NCI-H187 treated with DMSO at 0.1 percent for 48 hours (cell line): ENCODE measurements at places on chromosomes 12 and 14.

- DNase-seq = peak; percentile 71
Observed at GRCh38 chr14:92039719-92040430, at the start of gene TRIP11. Gene TRIP11, minus strand, starts transcription at chr14:92040059. Its CDS starts 374 bp downstream, at chr14:92039685.

- no peak for DNase-seq
Observed at GRCh38 chr12:42346403-42347002, 20.5 kb downstream of the PPHLN1 start.

DNA sequence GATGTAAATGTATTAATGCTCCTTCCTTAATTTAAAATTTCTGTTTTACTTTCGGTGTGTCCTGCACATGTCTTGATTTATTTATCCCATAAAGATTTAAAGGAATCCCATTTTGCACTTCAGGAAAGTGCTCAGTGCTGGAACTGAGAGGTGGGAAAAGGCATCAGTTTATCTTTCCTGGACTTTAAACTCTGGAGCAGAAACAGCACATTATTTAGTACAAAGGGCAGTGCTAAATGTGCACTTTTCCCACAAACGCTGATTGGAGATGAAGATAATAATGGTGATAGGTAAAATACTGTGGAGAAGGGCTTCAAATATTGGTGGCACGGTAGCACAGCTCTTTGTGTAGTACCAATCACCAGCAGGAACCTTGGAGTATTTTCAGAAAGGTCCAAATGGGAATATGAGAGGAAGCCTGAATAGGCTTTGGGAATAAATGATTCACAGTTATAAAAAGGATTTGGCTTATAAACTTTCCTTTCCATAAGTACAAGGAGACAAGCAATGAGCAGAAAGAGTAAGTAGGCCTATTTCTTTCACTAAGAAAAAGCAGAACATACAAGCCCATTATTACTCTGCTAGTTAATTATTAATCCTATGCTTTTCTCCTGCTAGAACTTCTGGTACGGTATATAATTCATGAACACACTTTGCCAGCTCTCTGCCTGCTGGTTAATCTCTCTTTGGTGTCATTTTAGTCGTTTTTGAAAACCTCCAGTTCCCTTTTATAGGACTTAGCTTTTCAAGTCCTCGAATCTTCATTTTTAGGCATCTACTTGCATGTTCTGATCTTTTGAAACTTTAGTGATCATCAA lies 58.3 kb downstream of the SLC15A5 start:
- DNase-seq = no peak

DNA sequence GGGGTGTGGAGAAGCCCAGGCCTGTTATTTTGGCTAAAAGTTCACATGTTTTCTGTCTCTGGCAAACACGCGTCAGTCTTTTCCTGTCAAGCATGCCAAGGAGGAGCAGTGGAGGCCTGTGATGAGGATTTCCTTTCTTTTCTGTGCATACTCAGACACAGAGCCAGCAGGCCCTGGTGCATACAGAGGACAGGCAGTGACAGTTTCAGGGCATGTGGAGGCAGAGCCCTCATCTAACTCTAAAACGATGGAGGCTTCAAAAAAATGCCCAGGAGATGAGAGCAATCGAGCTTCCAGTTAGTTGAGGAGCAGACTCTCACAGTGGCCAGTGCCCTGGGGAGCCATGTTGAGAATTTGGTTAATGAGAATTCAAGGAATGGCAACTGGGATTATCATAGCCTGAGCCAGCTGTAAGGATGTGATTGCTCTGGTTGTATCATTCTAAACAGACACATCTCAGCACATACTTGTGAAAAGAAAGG lies 66.5 kb downstream of the TRAFD1 start:
- no peak for DNase-seq

- no peak for DNase-seq
Observed at GRCh38 chr12:81084811-81085350, 7.0 kb downstream of the ACSS3 start.

- no peak for DNase-seq
Observed at GRCh38 chr14:61460718-61461611, 139.6 kb downstream of the PRKCH start.

DNA sequence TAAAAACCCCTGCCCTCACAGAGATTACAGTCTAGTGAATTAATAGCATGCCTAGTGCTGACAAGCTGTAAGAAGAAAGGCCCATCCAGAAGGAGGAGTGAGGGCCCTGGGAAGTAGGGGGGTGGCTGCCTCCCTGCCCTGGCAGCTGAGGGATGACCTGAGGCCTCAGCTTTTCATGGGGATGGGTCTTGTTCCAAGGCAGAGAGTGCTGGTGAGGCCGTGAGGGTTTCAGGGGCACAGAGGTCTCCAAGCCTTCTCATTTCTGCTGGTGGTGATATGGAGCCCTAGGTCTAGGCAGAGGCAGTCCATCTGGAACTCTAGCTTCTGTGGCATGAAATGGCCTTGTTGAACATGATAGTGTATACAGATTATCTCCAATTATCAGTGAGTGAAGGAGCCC lies 114.4 kb downstream of the ZFP36L1 start:
- DNase-seq = no peak

- DNase-seq = no peak
Observed at GRCh38 chr14:76833011-76833410, 6.8 kb downstream of the LRRC74A start.

- no peak for DNase-seq
Observed at GRCh38 chr14:66939409-66939808, 249.8 kb upstream of the GARIN2 start.

DNA sequence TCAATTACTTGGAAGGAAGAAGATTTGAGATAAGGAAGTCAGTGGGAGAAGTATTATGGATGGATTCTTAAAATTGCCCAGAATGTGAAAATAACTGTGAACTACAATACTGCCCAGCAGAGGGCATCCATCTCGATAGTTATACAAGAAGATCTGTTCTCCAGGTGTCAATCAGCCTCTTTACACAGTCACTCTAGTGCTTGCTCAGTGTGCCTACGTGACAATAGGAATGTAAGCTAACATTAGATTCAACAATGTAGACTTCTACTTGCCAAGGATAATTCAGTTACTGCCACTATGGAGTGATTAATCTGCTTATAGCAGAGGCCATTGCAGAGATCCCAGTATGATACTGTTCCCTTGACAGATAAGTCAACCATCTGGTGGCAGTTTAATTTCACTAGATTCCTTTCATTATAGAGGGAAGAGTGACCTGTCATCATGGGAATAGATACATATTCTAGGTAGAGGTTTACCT lies 10.6 kb upstream of the MAP4K5 start:
- DNase-seq = peak; percentile 62

DNA sequence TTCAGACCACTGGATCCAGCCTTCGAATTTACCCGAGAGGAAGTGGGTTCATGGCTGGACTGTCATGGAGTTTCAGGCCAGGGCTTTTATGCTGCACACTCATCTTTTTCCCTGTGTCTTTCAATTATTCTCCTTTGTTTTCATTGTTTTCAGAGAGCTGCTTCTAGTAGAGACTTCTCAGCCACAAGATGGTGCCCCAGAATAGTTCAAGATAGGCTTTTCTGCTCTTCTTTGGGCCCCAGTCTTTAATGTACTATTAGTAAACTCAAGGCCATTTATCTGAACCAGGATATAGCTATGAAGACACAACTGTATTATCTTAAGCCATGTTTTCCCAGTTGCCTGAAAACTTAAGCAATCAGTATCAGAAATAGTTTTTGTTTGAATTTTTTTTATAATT lies 30.4 kb upstream of the PSMA6 start:
- no peak for DNase-seq

- DNase-seq = no peak
Observed at GRCh38 chr12:50633955-50634354, 129.2 kb downstream of the DIP2B start.

GRCh38 chr14:103890821-103891666 lies 37.2 kb upstream of the TDRD9 start:
- DNase-seq = no peak

- DNase-seq = no peak
Observed at GRCh38 chr12:100564090-100564489, 9.4 kb upstream of the GAS2L3 start.

DNA sequence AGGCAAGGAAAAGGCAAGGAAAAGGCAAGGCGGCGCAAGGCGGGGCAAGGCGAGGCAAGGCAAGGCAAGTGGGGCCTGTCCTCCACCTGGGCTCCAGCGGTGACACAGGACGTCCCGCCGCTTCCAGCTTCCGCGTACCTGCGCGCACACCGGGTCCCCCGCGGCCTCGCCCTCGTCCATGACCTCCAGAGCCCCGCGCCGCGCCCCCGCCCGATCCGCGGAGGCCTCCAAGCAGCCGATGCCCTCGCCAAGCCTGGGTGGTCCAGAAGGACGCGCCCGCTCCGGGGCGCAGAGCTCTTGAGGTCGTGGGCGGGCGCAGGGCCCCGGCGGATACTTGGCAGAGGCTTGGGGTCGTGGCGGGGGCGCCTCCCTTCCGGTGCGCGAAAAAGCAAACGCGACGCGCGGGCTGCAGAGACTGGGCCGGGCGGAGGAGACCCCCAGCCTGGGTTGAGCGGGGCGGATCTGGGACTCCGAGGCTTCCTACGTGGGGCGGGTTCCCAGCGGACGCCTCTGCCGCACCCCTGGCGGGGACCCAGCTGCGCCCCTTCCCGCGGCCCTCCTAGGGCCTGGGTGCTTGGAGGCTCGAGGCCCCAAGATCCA lies 60.8 kb upstream of the EIF5 start:
- DNase-seq = no peak

DNA sequence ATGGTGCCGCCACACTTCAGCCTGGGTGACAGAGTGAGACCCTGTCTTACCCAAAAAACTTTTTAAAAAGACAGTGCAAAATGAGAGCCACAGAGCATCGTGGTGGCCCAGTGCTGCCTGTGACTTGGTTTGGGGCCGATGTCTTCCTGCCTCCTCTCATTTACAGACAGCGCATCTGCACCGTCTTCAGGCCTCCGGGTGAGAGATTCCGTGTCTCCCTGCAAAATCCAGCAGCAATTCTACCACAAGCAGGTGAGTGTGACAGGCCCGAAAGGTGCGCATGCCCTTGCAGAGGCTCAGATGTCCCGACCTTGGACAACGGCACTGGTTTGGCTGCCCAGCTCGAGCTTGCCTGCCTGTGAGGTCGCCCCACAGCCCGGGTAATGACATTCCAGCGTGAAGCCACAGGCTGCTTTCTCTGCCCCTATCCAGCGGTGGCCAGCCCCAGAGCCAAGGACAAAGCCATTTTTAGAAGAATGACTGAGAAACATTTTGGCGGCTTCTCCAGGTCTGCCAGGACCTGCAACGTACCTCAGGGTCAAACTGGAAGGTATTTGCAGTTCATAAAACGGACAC lies 70.3 kb upstream of the RFLNA start:
- DNase-seq = no peak

GRCh38 chr12:24008166-24008565 lies 58.7 kb upstream of the SOX5 start:
- DNase-seq = no peak

GRCh38 chr14:105065280-105066228 lies at the start of gene GPR132:
Gene GPR132, minus strand, starts transcription at chr14:105065430. Its CDS starts 10,010 bp downstream, at chr14:105055420.
- DNase-seq = no peak

DNA sequence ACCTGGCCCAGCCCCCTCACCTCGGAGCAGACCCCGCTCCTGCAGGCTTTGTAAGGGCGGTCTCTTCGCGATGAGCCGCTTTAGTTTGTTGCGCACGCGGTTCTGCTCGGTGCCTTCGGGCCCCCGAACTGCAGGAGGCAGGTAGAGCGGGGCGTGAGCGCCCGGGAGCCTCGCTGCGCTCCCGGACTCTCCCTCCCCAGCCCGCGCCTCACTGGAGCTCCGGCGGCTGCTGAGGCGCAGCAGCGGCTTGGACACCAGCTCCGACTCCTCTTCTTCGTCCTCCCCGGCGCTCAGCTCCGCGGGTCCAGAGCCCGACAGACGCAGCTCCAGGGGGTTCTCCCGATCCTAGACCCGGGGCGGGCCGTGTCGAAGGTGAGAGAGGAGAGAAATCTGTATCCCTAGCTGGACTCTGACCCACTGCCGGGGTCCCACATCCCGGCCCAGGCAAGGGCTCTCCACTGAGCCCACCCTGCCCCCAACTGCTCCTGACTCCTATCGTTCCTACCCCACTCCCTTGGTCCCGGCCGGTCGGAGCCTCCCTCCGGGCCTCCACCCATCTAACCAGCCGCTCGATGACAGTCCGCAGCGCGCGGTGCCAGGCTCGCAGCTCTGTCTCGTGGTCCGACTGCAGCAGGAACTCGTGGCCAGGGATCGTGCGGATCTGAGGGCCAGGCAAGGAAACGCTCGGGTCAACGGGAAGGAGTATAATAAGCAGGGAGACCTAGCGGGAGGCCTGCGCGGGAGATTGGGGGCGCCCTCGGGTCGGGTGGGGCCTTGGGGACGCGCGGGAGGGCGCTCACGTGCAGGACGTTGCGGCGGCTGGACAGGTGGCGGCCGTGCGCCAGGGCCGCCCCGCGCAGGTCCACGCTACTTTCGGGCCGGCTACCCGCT lies 4.2 kb downstream of the ARHGAP9 start:
- DNase-seq = no peak

DNA sequence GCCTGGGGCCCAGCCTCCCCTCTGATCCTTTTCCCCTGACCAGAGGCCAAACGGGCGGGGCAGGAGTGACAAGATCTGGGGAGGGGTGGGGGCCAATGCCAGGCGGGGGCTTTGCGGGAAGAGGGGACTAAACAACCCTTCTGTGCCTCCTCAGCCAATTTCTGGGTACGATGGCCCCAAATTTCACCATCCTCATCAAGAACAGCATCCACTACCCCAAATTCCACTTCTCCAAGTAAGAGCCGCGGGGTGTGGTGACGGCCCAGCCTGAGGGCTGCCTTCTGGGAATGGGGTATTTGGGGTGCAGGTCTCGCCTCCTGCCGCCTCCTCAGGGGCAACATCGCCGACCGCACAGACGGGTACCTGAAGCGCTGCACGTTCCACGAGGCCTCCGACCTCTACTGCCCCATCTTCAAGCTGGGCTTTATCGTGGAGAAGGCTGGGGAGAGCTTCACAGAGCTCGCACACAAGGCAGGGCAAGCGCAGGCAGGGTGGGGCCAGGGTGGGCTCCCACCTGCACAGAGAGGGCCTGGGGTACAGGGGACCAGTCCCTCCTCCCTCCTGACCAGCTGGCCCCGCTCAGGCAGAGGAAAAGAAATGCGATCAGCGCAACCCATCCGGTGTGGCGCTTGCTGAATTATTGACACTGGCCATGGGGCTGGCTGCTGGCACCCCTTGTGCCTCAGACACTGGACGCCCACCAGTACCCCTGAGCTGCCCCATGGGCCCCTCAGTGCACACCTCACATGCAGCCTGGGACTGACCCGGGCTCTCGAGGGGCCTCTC lies 1.7 kb downstream of the P2RX2 start:
- no peak for DNase-seq

DNA sequence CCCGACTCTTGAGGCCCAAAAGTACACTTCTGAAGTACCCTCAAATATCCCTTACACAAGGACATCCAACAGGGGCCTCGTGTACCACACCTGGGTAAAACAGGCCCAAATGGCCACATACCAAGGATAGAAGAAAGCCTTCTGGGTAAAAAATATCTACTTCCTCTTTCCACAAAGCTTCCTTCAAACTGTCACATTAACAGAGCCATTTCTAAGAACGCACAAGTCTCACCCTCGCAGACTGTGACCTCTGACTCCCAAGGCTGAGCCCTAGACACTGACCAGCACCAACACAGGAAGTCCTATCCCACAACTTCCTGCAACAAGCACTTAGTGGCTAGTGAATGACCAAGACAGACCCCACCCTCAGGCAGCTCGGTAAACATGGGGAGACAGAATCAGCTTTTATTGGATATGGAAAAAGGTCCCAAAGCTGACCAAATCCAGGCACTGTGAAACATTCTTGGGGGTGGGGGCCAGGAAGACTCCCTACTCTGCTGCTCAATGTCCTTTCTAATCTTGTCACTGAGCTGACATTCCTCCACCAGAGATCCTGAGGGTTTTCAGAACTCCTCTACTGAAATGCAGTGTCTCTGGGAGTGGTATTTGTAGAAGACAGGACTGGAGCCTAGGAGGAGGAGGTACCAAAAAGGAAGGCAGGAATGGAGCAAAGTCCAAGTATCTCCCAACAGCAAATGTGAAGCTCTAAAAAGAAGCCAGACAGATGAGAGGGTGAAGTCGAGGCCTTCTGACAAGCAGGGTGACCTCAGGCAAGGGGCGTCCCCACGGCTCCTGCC lies 15.9 kb downstream of the KCTD10 start:
- no peak for DNase-seq
